Ovary (tissue), 10 donors: ENCODE measurements at places on chromosomes 16 and 17. TPM values are rescaled to one million over a fixed set of nuclear protein-coding genes. Genes with fewer than 3 reads are reported as not detected.

Gene TEKT1
- polyA plus RNA-seq = not detected

DNA sequence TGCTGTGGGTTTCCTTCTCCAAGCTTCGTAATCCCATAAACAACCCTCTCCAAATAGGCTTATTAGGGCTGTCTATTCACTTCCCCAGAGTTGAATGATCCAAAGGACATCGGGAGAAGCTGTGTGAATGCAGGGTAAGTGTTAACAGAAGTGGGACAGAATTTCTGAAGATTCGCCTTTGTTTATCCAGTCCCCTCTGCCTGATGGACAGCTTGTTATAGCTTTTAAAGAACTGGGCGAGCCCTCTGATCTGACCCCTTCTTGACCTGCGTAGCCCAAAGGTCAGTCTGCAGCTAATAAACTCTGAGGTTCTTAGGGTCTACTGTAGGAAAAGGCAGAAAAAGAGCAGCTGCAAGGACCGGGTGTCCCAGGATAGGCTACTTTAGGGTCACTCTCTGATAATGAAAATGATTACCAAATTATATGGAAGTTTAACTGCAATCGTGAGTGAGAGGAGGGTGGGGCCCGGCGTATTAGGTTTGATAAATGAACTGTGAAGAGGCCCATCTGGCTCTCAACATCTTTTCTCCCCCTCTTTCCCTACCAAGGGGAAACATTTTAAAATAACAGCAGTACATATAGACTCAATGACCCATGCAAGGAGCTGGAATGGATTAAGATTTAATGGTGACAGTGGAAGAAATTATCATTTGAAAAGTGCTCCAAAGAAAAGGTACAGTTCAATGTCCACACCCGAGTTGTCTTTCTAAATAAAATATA lies 233.4 kb downstream of the FTO start:
- no peak for DNase-seq

DNA sequence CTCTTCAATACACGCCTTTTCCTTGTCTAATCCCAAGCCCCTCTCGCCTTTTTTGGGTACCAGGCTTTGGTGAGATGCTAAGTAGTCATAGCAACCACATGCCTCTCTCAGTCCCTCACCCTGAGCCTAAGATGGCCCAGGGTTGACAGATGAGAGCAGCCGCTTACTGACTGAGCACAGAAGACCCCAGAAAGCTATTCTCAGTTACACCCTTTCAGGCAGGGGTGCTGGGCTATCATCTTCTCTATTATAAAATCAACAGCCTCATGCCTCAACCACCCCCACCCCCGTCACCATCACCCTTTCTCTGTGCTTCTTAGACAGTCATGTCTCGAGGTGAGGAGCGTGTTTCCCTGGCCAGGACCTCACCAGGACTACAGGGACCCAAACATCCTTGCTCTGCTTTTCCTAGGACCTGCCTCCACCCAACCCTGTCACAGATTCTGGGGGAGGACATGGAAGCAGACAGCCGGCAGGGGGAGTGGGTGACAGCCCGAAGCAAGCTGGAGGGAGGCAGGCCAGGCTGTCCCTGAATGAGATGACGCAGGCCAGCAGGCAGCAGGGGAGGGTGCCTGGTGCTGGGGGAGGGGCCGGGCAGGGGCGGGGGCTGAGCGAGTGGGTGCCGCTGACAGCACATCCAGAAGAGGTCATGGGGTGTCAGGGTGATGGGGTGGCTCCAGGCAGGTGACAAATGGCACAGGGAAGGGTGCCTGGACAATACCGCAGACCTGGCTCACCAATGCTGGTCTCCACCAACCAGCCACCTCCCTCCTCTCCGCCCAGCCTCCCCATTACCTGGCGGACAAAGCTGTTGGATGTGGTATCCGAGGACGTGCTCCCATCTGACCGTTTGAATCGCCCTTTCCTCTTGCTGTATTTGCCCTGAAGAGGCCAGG lies 3.1 kb downstream of the CACNB1 start:
- DNase-seq = no peak

GRCh38 chr17:56913867-56914580 lies at the start of gene TRIM25:
Gene TRIM25, minus strand, starts transcription at chr17:56914049. Its CDS starts 61 bp downstream, at chr17:56913988.
- DNase-seq = peak; percentile 90
